ENCODE measurements at places on chromosomes 3 and 15. TPM values are rescaled to one million over a fixed set of nuclear protein-coding genes. Genes with fewer than 3 reads are reported as not detected.

MOBP gene
- polyA plus RNA-seq, result 0.22 TPM

OXNAD1 gene
- polyA plus RNA-seq, result 17.9 TPM

ALDH1L1 gene
- 44.0 TPM for polyA plus RNA-seq

SLC9C1 gene
- polyA plus RNA-seq, result 1.2 TPM

SYNPR gene
- polyA plus RNA-seq, result not detected

CNTN3 gene
- 5.1 TPM for polyA plus RNA-seq

RASGRF1 gene
- polyA plus RNA-seq, result 0.48 TPM

LXN gene
- polyA plus RNA-seq, result 32.5 TPM

SLC35G2 gene
- 5.1 TPM for polyA plus RNA-seq

BLM gene
- polyA plus RNA-seq, result 17.7 TPM

MAP2K5 gene
- polyA plus RNA-seq, result 23.6 TPM

NTRK3 gene
- 13.7 TPM for polyA plus RNA-seq

ATP8B4 gene
- 3.8 TPM for polyA plus RNA-seq

TSEN2 gene
- 34.9 TPM for polyA plus RNA-seq

SPATA12 gene
- polyA plus RNA-seq, result 0.22 TPM

TYRO3 gene
- 131 TPM for polyA plus RNA-seq

SAMD7 gene
- polyA plus RNA-seq, result not detected

ZDHHC19 gene
- polyA plus RNA-seq, result not detected

SNTN gene
- not detected for polyA plus RNA-seq

ELL3 gene
- polyA plus RNA-seq, result 4.6 TPM

DISP2 gene
- polyA plus RNA-seq, result 0.35 TPM

ESYT3 gene
- polyA plus RNA-seq, result 3.1 TPM

FRMD4B gene
- 48.7 TPM for polyA plus RNA-seq

ARL8B gene
- 84.3 TPM for polyA plus RNA-seq

GOLGA8S gene
- polyA plus RNA-seq, result 1.4 TPM

HDC gene
- 0.96 TPM for polyA plus RNA-seq

ANKUB1 gene
- 0.52 TPM for polyA plus RNA-seq

CTXND1 gene
- 11.0 TPM for polyA plus RNA-seq

SLC33A1 gene
- polyA plus RNA-seq, result 50.3 TPM

CASR gene
- polyA plus RNA-seq, result 24.9 TPM

Measured in left kidney (tissue), 8 donors.